Fibroblast of skin of left quadriceps (primary cell): ENCODE measurements at places on chromosomes 6 and 20.

GRCh38 chr6:6696867-6697531 is 108.5 kb downstream of the LY86 start:
- DNase-seq, result peak; percentile 44

GRCh38 chr6:35287671-35288396 is 9.8 kb upstream of the DEF6 start:
- DNase-seq, result no peak

DNA sequence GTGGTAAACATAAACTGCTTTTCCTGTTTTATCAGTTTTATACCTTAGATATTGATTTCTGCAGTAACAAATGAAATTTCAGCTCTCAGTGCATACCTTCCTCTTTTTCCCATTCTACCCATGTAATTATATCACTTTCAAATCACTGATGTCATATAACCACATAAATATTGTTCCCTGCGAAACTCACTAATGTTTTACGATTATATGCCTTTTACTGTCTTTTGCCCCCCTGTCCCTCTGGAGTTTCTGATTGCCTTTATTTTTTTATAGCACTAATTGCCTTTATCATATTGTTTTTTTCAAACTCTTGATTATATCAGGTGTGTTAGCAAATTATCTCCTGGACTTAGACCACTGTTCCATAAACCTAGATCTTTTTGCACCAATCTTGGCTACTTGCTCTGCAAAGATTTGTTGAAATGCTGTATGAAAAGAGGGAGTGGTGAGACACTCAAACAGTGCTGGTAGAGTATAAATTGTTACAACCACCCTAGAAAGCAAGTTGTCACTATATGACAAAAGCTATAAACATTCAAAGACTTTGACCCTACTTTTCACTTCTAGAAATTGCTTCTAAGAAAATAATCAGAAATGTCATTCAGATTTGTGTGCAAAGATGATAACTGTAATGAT is 29.6 kb upstream of the EDN1 start:
- no peak for DNase-seq

DNA sequence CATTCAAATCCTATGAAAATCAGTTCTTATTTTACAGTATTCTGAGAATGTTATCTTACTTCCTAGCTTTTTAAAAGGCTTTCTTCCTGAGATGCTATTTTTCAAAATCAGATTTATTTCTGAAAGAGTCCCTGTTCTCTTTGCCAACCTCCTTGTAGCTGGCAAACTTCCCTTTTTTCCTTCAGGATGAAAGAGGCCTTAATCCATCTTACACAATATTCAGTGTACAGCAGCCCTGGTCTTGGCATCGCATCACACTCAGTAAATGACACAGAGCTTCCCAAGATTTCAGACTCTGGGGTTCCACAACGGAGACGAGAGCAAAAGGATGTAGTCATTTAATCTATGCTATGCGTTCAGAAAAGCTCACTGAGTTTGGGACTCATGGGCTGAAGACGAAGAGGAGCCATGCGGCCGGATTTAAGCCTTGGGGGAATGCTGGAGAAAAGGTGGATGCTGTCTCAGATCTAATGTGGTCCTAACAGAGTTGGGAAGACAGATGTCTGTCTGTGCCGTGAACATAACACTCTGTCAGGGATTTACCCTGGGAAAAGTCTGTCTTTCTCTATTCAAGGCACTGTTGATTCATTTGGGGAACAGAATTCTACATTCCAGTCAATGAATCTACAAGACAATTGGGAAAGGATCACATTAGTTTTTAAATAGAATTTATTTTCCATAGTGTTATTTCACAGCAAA is 616.4 kb upstream of the AGPAT4 start:
- DNase-seq, result no peak

GRCh38 chr6:127279815-127280214 is 13.2 kb downstream of the RNF146 start:
- DNase-seq, result no peak

DNA sequence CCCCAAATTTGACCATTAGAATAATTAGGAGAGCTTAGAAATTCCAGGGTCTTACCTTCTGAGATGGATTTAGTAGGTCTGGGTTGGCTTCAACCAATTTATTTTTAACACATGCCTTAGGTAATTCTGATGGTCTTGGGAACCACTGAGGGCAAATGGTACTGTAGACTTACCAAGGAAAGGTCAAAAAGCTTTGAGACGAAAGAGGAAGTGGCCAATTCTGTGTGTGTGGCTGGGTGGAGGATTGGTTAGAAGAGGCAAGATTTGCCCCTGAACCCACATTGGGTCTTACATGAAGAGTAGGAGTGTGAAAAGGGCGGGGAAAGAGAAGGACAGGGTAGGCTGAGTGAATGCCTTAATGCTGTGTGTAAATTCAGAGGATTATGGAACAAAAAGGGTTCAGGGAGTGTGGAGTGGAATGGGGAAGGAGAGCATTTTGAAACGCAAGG is 2.7 kb downstream of the ITCH start:
- DNase-seq, result no peak

GRCh38 chr6:77074037-77074713 is 389.1 kb downstream of the HTR1B start:
- DNase-seq, result no peak

DNA sequence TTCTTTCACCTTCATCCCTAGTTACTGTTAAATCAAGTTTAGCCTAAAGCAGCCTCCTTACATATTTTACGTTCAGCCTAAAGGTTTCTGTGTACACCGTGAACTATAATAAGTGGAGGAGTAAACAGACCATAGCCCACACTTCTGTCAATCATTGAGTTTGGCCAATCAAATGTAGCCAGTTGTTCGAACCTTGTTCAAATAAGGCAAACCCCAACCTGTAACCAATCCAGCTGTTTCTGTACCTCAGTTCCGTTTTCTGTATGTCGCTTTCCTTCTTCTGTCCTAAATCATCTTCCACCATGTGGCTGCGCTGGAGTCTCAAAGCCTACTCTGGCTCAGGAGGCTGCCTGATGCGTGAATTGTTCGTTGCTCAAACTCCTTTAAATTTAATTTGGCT is 1.8 kb upstream of the FBXO30 start:
- DNase-seq, result no peak

DNA sequence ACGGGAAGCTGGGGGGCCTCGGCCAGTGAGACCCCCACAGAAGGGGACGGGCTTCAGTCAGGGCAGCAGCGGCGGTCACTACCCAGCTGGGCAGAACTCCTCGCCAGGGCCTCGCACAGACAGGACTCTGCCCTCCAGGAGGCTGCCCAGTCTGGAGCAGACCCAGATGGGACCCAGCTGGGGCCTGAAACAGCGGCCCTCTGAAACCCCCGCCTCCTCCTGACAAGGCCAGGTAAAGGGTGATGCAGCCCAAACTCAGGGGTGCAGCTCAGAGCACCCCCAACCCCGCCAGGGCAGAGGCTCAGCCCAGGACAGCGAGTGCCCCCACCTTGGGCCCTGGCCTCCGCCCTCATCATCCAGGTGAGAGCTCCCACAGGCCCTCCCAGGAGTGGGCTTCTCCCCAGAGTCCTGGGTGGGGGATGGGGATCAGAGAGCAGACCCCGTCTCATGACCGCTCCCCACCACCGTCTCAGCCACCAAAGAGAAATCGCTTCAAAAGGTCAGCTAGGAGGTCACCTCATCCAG is 2.2 kb downstream of the EEF1A2 start:
- DNase-seq, result no peak

- DNase-seq, result no peak
These were observed 12.2 kb upstream of the SLC17A2 start for GRCh38 chr6:25942561-25943147.

DNA sequence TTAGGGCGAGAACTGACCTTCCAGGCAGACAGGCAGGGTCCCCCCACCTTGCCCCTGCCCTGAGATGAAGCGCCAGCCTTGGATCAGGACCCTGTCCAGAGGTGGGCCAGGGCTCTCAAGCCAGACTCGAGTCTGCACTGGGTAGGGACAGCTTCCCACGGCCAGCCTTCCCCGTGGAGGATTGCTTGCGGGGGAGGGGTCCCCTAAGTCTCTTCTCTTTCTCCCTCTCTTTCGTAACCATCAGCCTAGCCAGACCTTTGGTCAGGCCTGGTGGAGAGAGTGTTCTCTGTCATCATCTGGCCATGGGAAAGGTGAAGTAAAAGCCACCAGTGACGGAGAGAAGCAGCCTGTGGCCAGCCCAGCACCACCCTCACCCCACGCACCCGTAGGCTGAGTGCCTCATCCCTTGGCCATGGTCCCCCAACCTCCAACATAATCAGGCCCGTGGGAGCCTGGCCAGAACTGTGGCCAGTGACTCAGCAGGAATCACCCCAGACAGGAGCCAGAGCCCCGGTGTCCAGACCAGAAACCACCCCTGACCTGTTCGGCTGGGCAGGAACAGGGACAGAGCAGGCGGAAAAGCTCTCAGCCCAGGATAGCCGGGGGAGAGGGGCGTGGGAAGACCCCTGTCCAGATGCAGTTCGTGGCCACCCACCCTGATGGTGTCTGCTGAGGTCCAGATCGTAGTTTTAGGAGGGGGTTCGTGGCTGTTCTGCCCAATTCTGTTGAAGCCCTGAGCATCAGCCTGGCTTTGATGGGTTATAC is 47.1 kb downstream of the SNAI1 start:
- DNase-seq, result peak; percentile 42

DNA sequence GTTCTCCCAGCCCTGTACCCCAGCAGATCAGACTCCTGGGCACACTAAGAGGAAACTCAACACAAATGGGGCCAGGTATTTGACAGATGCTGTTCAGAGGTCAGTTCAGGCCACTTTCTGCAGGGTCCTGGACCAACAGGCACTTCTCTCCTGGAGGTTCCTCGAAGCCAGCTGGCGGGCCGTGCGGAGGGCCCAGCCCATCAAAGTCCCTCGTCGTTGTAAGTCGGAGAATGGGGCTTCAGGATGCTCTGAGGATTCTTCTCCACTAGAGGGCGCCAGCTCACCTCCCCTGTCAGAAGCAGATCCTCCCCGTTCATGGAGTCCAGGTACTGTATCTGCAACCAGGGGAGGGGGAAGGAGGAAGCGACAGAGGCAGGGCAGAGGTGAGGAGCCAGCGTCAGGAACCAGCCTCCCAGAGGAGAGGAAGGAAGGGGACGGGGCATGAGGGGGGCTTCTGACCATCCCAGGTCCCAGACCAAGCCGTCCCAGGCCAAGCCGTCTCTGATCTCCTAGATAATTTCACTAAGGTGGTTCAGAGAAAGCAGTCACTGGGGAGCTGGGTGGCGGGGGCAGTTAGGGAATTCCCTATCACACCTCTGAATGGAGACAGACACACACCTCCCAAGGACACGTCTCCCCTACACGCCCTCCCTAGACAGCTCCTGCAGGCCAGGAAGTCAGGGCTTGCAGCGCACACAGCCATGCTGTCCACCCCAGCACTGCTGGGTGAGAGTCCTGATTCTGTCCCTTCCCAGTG is 11.7 kb upstream of the FAM83C start:
- peak; percentile 81 for DNase-seq

GRCh38 chr20:41424546-41424945 is 57.9 kb upstream of the EMILIN3 start:
- DNase-seq, result peak; percentile 72

DNA sequence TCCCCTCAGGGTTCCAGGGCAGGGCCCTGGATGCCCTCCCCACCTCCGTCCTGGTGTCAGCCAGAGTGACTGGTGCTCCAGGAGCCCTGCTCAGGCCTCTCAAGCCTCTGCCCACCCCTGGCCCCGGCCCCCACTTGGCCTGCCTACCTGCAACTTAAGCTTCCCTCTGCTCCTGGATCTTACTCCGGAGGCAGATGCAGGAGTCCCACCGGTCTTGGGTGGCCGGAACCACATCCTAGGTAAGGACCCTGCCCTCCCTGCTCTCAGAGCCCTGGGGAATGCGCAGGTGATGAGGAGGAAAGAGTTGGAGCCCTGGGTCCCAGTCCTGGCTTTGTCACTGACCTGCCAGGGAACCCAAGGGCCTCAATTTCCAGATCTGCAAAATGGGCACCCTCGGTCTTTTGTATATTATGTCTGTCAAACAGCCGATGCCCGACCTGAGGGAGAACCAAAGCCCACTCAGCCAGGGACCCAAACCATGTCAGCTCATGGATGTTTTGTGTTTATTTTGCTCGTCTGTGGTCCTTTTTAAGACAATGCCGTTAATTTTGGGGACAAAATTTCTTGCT is 34.5 kb upstream of the BPIFA2 start:
- DNase-seq, result no peak

DNA sequence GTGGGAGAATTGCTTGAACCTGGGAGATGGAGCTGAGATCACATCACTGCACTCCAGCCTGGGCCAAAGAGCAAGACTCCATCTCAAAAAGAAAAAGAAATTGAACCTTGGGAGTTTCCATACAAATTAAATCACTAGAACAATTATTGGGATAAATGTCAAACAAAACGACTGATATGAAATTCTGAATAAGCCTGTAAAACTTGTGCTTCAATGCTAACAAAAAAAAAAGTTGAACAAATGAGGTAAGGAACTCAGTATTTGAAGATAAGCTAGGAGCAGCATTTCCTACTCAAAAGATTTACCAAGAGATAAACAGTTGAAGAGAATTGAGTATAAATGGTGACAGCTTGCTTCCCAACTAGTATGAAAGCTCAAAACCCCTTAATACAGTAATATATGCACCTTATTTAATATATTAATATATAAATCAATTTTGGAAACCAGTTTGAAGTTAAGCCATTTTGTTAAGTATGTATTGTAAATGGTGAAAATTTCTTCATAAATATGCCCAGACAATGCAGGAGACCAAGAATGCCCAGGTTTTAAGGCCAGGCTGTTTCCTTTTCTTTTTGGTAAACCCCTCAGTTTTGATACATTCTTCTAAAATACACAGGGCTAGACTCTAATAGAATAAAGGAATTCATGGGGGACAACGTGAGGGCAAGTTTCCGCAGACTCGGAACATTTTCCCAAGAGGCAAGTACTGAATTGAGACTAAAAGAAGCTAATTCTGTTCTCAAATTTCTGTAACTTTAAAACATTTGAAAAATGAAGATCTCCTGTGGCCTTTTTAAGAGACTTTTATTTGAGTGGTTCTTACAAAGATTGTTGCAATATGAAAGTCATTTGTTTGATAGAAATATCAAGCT is 3.9 kb downstream of the ROMO1 start:
- no peak for DNase-seq

- no peak for DNase-seq
These were observed 26.6 kb upstream of the TNFRSF21 start for GRCh38 chr6:47336334-47336733.

- DNase-seq, result peak; percentile 0
These were observed 419.5 kb downstream of the DHX35 start for GRCh38 chr20:39381595-39381994.

DNA sequence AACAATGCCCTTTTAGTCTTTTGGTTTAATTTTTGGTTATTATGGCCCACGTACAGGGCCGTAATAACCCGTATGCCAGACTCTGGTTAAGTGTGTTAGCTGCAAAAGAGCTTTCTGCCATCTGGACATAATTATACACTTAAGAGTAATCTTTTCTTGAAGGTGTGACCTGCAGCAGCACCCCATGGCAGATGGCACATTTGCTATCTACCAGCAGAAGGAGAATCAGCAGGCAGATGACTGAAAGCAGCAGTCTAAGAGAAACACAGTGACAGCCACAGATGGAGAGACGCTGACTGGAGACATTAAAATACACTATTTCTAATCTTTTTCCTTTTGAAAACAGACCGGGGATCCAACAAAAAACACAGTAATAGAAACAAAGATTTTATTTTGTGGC is 18.7 kb downstream of the ASF1A start:
- DNase-seq, result no peak

GRCh38 chr6:2168480-2168879 is 76.9 kb downstream of the GMDS start:
- DNase-seq, result no peak

- no peak for DNase-seq
These were observed 14.4 kb upstream of the GJE1 start for GRCh38 chr6:142118328-142118727.
